ENCODE measurements at places on chromosomes 12 and 14. TPM values are rescaled to one million over a fixed set of nuclear protein-coding genes. Genes with fewer than 3 reads are reported as not detected.

GRCh38 chr12:114992443-114992842, 308.5 kb upstream of the TBX3 start:
- no peak for DNase-seq

DNA sequence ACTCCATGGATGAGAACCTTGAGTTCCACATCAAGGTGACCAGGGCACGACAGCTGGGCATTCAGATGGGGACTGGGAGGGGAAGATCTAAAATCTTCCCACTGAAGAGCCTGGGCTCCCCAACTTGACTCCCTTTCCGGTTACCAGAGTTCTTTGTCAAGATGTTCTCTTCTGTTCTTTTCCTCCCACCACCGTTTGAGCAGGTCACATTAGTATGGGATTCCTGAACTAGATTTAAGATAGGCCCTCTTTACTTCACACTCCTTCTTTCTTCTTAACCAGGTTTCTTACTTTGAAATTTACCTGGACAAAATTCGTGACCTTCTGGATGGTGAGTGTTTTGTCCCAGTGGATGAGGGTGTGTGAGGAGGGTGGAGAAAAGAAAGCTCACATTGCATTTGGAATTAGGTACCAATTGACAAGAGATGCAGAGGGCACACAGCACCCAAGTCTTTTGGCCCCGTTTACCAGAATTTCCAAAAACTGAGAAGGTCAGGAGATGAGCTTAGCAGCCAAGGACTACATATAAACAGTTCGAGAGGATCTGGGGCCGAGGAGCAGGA, 14.4 kb downstream of the KIF5A start:
- DNase-seq: no peak

DNA sequence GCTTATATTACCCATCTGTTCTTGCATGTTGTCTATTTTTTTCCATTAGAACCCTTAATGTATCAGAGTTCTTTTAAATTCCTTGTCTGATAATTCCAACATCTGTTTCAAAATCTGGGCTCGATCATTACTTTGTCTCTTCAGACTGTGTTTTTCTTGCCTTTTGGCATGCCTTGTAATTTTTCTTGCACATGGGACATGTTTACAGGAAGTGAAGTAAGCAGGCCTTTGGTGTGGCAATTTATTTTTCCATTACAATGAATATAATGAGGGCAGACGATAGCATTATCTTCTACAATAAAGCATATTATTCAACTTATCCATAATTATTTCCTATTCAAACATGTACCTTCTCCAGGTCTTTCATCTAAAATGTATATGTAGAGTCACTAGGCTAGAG, 48.3 kb downstream of the STXBP6 start:
- DNase-seq: no peak

DNA sequence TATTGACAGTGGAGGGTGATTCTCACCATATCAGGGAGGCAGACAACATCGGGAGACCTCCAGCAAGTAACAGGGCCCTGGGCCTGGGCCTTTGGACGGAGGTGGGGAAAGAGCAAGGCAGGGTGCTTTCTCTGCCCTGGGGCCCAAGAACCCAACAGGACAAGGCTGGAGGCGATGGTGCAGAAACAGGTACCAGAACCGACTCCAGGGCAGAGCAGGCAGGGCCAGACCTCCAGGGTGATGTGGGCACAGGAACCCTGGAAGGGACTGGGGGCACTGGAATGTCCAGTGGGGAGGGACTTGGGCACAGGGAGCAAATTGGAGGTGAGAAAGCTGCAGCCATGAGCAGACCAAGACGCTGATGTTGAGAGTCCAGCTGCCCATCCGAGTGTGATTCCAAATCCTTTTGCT, 44.4 kb downstream of the PRMT8 start:
- DNase-seq: no peak

- no peak for DNase-seq
These were observed 20.6 kb downstream of the COX14 start for GRCh38 chr12:50132505-50133135.

DNA sequence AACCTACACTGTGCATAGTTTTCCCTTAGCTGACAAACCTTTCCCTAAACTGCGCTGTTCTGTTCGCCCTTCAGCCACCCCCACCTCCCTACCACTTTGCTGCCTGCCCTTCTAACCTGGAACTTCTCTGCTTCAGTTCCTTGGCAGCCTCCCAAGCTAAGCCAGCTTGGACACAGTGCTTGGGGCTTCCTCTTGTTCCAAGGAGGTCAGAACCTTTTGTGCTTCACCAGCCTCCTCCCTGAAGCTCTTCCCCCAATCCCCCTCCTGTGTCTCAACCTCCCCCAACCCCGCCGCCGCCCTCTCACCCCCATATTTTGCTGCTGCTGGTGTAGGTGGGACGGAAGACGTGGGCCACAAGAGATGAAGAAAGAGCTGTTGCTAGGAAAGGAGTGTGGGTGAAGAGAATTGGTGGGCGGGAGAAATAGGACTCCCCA, 8.1 kb upstream of the RIC8B start:
- peak; percentile 58 for DNase-seq

DNA sequence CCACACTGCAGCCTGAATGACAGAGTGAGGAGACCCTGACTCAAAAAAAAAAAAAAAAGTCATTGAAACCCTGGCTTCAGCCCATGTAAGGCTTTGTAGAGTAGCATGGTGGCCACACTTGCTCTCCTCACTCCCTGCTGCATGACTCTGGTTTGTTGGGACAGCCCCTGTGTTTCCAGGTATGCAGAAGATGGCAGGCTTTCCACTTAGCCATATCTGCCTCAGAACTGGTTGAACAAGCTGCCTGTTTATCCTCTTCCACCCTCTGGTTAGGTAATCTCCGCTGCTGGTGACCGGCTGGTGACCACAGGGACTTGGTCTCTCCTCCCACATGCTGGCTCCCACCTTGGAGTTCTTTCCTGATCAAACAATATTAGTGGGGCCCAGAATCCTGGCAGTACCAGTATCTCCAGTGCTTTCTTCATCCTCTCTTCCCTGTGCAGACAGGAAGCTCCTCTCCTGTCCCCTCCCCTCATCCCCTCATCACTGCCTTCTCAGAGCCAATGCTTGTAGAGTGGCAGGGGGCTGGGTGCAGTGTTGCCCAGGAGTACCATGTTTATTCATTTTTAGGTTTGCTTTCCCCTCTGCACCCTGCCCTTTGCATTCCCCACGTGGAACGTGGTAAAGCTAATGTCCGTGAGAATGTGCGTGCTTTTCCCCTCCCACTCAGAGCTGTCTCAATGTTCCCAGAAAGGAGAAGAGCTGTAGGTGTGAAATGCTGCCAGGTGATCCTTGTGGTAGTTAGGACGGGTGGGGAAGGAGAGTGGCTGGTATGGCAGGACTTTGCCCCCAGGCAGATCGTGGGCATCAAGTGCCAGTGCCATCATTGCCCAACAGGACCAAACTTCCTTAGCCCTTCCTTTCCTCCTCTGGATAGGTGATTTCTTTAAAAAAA, 11.3 kb downstream of the ABHD12B start:
- DNase-seq: no peak

- DNase-seq: no peak
These were observed 8.1 kb downstream of the OR10G2 start for GRCh38 chr14:21626491-21627230.

GRCh38 chr12:5434647-5435560, 3.0 kb downstream of the NTF3 start:
- no peak for DNase-seq

- DNase-seq: no peak
These were observed 27.1 kb downstream of the NT5DC3 start for GRCh38 chr12:103813949-103814348.

DNA sequence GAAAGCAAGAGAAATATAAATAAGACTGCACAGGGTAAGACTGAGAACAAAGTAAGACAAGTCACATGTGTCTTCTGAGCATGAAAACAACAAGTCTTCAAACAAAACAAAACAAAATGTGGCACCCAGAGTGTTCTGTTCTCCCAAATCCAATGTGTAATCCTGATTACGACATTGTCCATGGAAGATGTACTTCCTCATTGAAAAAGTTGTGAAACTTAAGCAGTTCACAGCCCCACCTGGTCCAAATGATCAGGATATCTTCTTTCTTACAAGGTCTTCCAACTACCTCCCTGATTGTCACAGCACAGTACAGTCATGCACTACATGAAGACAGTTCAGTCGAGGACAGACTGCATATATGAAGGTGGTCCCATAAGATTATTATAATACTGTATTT, 23.3 kb upstream of the NEK9 start:
- DNase-seq: no peak

DNA sequence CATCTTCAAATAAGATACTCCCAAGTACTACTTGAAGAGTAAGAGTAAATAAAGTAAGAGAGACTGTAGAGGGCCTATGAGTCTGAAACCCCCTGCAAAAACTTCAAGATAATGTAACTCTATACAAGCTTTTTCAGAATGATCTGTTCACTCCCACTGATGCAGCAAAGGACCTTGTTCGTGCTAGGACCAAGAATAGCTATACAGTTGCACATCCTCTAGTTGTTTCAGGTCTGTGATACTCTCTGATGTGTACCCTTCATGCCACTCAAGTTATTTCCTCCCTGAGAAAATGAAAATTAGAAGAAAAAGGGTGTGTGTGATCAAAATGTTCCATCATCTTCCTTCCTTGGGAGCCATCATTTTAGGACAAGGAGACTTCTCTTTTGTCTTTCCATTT, 204.4 kb downstream of the ALX1 start:
- no peak for DNase-seq

GRCh38 chr12:91250273-91250665, 67.7 kb upstream of the DCN start:
- no peak for DNase-seq

DNA sequence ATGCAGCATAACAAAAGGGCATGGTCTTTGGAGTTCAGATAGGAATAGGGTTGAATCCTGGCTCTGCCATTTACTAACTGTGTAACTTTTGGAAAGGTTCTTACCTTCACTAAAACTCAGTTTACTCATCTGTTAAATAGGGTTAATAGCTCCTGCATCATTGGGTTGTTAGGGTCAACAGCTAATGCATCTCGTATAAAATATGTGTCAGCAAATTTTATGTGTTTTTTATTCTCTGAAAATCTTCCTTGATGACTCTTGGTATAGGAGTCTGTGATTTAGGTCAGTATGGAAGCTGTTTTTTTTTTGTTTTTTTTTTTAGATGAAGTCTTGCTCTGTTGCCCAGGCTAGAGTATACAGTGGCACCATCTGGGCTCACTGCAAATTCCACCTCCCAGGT, 36.1 kb upstream of the SRP54 start:
- no peak for DNase-seq

GRCh38 chr12:23140710-23141109, 515.7 kb downstream of the ETNK1 start:
- DNase-seq: no peak

The TC2N gene
- total RNA-seq: 0.29 TPM

The CD163L1 gene
- total RNA-seq: under 0.01 TPM

The ADAMTS20 gene
- total RNA-seq: not detected

The MANSC4 gene
- total RNA-seq: not detected

The AHNAK2 gene
- 31.8 TPM for total RNA-seq

The ELK3 gene
- total RNA-seq: 30.1 TPM

Measured in osteoblast (primary cell).